ENCODE measurements at places on chromosomes 7 and 10.
A peak's percentile ranks its signal among the peaks of the same experiment; 100 is the strongest.

DNA sequence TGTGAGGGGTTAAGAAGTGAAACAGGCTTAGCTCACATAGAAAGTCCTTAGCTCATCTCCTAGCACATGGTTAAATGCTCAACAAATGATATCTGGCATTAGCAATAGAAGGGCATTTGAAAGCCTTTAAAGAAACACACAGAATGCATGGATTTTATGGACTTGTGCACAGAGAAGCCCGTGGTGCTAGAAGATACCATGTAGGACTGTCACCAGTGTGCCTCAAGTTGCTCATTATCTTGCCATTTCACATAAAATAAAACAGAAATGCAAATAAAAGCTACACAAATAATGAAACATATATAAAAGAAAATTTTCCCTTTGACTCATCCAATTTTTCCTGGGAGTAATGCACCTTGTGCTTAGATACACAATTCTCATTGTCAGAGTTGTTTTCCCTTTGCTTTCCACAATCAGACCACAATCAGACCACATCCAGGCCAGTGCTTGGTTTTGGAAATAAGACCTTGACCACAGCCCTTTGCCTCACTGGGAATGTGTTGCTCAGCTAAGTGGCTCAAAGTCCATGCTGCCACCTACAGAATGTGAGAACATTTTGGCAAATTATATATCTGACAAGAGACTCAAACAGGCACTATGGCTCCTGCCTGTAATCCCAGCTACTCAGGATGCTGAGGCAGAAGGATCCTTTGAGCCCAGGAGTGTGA is 9.5 kb upstream of the WDR11 start:
- DNase-seq = no peak

DNA sequence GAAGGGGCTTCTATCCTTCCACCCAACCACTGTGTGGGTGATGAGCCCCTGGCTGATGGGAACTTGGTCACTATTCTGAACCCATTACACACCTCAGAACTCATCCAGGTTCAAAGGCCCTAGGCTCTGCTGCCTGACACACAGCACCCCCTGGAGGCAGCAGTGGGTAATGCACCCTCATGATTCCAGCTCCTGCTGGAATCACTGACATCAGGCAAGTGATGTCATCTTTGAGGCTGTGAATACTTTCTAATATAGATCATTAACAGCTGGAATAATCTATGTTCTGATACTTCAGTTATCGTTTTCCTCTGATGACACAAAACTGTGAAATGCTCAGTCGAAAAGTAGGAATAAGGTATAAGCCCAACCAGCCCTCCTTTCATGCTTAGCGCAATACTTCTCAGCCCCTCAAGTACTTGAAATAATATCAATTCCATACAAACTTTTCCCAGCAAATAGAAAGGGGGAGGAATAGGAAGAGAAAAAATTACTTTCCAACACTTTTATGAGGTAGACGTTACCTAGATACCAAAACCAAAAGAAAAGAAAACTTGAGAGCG is 7.5 kb upstream of the RBP3 start:
- peak; percentile 46 for DNase-seq

DNA sequence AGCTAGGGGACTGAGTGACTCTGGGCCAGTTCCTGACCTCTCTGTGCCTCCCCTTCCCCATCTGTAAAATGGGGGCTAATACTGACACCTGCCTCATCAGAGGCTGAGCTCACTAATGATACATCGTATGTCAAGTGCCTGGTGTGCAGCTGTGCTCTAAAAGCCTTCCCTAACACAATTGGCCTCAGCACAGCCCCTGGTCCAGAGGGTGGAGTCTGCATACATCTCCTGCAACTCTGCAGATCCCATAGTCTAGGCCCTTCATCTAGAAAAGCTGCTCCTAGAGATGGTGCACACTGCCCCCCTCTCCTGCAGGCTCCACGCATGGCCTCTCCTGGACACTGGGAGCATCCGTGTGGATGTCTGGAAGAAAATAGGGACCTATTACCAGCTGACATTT is 255.0 kb downstream of the RPS24 start:
- DNase-seq = no peak

- DNase-seq = no peak
Measured at GRCh38 chr10:100020886-100021253, 11.1 kb upstream of the DNMBP start.

DNA sequence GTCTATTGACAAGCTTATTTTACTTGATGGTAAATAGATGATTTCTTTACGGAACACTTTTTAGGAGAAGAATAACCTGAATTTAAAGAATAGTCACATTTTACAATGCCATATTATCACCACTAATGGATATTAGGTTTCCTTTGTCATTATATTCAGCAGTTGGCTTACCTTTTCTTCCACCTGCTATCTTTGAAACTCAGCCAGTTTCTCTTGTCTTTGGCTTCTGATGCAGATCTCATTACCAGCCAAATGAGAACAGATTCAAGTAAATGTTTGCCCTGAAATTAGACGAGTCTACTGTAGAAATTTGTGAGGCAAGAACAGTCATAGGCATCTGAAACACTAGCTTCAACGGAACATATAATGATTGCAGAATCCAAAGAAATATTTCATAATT is 85.5 kb upstream of the OIT3 start:
- no peak for DNase-seq

- no peak for DNase-seq
Measured at GRCh38 chr7:11191574-11192220, 218.0 kb downstream of the PHF14 start.

DNA sequence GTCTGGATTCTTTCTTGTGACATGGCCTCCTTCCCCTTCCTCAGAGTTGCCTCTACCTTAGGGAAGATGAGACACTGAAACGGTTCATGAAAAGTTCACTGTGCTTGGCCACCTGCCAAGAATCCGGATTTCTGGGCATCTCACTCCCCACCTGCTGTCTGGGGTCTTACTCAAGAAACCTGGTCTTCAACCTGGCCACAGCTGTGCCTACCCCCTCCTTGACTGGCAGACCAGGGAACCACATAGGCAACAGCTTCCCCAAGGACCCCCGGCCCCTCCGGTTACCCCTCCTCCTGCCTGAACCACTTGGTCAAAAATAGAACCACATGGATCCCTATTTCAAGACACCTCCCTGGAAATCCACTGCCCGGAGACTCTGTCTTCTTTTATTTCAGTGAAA is 58.7 kb upstream of the NANOS1 start:
- no peak for DNase-seq

DNA sequence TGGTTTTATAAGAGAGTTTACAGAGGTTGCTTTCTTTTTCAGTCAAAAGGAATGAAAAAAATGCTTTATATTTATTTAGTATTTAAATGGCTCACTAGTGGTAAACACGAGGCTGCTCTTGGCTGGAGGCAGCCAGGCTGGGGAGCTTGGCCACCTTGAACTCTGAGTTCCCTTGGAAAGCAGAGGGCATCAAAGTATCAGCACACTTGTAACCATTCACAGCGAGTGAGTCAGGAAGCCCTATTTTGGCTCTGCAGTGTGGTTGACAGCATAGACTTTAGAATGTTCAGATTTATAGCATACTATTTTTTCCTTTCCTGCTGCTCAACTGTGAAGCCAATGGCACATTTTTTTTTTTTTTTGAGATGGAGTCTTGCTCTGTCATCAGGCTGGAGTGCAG is 51.6 kb downstream of the CYCS start:
- DNase-seq = peak; percentile 72

DNA sequence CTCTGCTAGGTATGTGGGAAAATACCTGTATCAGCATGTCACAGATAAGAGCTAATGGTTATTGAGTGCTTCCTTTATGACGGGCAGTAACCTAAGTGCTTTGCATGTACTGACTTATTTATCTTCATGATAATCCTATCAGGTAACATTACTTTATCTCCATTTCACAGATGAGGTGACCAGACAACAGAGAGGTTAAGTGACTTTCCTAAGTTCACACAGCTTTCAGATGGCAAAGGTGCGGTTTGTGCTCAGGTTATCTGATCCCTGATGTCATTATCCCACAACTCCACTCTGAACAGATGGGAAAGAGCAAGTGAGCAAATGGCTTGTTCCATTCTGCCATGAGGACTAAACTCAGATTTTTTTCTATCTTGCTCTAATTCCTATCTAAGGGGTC is 217.0 kb upstream of the PODXL start:
- no peak for DNase-seq

- DNase-seq = no peak
Measured at GRCh38 chr7:140484951-140485499, 5.7 kb upstream of the MKRN1 start.

DNA sequence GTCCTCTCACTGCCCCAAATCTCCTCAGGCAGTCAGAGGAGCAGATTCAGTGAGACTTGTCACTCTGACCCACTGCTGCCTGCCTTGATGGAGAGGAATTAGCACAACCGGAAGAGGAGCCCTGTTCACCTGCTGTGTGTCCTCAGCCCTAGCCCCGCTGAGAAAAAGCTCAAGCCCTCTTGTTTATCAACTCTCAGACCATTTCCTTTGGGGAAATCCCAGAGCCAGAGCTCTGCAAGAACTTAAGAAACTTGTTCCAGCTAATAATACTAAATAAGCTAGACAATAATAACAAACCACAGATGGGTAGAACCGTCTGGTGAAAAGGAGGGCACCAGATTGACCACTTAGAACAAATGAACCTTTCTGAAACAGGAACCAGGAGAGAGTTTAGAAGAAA is 37.7 kb upstream of the ITGB1 start:
- DNase-seq = no peak

- peak; percentile 24 for DNase-seq
Measured at GRCh38 chr7:150340024-150340749, 1.2 kb downstream of the RARRES2 start.

- no peak for DNase-seq
Measured at GRCh38 chr7:67348171-67348570, 351.5 kb downstream of the TYW1 start.

DNA sequence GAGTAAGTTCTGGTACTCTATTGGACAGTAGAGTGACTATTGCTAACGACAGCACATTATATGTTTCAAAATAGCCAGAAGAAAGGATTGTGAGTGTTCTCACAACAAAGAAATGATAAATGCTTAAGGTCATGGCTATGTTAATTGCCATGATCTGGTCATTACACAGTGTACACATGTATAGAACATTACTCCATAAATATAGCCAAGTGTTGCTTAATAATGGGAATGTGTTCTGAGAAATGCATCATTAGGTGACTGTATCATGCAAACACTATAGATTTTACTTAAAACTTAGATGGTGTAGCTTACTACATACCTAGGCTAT is 19.6 kb downstream of the EPC1 start:
- no peak for DNase-seq

DNA sequence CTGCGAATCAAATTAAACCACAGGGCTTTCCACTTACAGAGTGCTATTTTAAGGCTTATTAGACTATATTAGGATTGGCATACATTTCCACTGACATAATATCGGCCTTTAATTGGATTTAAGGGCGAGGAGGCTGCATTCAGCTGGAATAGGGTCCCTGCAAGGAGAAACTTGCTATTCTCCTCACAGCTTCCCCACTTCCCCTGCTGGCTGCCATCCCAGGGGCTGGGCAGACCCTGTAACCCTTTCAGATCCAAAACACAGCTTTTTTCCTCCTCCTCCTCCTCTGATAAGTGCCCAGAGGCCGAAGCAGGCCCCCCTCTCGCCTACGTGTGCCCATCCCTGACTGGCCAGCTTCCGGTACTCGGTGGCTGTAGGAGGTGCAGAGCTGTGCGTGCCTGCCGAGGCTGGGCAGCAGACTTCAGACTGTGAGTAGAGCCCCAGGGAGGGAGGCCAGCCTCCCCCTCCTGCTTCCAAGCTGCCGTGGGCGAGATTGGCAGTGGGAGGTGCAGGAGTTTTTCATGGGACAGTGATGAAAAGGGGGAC is 224.2 kb downstream of the PLXNA4 start:
- DNase-seq = no peak

GRCh38 chr7:128755819-128756476 is 16.8 kb downstream of the CALU start:
- DNase-seq = peak; percentile 96

Measured in fibroblast of skin of right biceps (primary cell).